ENCODE measurements at places on chromosomes 3 and 15.

DNA sequence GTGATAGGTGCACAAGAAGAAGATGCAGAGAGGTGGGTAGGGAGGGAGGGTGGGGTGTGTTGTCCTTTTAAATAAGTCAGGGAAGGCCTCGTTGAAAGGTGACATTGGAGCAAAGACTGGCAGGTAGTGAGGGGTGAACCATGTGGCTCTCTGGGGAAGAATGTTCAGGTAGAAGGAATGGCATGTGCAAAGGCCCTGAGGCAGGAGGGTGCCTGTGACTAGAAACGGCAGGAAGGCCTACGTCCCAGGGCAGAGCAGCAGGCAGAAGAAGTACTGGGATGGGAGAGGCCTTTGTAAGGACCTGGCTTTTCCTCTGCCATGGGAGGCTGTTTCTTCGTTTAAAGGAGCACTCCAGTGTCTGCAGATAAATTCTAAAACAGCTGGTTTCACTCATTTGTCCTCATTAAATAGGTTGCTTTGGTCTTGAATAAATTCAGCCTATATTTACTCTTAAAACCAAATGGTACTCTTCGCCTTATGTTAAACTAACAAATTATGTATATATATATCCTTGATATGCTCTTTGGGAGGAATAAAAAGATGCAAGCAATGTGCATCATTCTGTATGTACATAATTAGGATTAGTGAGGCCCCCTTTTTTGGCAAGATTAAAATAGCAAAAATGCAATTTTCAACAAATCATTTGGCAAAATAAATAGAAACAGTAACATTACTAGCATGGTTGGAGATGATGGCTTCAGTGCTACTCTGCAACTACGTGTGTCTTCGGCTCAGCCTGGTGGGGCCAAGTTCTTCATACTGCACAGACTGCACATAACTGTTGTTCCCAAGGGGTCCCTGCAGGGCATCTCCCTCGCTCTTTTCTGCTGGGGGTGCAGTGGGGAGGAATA, 151.4 kb downstream of the KLF13 start:
- no peak for DNase-seq

DNA sequence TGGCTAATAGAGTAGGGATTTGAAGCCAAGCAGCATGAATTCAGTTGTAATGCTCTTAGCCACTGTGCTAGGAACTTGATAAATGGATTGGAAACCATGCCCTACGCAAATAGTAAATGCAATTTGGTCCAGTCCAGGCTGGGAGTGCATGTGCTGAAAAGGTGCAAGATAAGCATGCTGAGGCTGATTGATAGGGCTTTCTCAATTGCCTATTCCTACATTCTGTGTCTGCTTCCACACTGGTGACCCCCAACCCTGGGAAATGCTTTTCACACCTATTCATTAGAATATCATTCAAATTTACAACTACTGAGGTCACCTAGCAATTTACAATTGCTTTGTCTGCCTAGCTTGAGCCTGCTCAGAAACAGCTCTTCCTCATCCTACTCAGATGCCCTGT, 84.7 kb upstream of the SLC25A36 start:
- no peak for DNase-seq

DNA sequence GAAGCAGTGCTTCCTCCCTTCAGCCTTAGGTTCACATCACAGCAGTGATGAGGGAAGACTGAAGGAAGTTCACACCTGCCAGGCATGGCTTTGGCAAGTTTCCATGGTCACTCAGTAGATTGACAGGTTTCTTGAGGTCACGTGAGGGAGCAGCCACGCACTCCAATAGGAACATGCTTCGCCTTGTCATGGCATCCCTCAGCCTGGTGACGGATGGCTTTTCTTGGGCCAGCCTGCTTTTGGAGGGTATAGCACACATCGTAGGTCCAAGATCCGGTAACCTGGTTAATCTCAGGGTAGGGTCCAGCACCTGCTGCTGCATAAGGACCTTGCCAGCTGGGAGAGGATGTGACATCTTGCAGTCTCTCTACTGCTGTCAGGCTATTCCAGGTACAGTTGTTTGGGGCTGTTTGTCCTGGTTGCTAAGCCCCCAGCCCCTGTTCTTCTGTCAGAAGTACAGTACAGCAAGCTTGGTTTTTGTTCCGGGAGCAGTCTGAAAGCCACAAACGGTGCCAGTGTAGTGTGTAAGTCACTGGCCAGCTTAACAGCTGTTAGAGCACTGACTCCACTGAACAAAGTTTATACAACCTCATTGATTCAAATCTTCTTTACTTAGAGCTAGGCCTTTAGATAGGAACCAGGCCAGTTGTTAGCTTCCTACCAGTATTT, 42.3 kb downstream of the PSMD6 start:
- no peak for DNase-seq

GRCh38 chr3:66483409-66483906, 17.4 kb downstream of the LRIG1 start:
- DNase-seq, result no peak

GRCh38 chr3:37423825-37424224, 249.4 kb upstream of the LRRFIP2 start:
- no peak for DNase-seq

DNA sequence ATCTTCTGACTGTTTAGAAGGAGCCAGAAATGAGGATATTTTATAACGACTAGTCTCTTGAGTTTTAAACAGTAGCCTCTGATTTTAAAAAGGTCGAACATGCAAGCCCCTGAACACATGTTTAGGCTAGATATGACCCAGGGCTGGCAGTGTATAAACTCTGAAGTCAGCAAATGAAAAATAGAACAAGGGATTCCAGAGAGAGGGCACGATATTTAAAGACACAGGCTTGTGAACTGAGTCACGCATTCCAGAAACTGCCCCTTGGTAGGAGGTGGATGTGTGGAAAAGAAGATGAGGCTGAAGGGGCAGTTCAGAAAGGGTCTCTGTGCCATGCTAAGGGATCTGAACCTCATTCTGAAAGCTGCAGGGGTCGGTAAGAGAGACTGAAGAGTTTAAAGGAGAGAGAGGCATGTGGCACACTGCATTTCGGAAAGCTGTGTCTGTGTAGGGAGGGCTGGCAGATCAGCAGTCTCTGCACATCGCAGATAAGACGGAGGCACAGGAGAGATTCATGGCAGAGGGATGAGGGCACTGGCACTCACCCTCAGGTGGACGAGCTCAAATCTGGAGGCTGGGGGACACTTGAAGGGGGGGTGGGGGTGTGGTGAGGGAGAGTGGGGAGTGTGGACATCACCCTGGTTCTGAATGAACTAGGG, 22.1 kb downstream of the ST8SIA2 start:
- no peak for DNase-seq

GRCh38 chr15:38682363-38682762, 117.7 kb upstream of the RASGRP1 start:
- DNase-seq, result no peak

- no peak for DNase-seq
These were observed 39.8 kb downstream of the CLK3 start for GRCh38 chr15:74655424-74655823.

DNA sequence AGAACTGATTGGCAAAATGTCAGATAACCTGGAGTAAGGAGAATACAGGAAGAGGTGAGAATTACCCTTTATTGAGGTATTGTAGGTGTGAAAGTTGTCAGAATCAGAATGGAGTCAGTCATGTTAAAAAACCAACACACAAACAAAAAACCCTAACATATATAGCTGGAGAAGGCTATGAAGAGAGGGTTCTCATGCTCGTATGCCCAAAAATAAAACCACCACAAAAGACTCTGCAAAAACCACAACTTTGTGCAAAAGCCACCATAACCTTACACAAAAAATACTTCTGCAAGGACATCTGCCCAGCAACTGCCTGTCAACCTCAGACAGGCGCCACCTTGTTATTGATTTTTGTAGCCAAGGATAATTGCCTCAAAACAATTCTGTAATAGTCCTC, 136.0 kb downstream of the CD47 start:
- DNase-seq, result no peak

DNA sequence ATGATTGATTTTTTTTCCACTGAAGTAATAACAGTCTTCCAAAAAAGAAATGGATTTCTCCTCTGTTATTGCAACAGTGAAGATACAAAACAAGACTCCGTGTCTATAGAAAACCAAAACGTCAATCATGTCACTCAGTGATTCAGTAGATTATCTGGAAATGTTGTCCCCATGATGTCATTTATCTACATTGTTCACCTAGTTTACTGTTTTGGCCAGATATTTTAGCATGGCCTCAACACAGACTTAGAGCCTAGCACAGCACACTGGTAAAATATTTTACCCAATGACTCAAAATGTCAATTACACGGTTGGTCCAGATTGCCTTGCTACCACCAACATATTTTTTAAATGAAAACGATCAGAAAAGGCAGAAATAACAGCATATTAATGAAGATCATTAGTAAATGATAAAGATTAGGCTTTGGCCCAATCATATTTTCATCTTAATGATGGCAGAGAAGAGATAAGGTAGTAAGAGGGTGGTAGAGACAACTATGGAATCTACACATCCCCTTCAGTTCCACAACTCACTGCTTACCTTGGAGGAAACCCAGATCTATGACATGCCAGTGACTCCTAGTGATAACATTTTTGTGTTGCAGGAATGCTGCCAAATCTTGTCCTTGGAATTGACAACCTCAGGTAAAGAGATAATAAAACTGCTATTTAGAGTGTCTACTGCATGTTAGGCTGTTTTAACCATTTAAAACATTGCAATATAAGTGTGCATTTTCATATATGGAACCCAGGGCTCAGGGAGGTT, 347.7 kb upstream of the ARPP21 start:
- DNase-seq, result no peak

Measured in renal pelvis (tissue), 12 donors.